ENCODE measurements at places on chromosomes 3 and 15.

DNA sequence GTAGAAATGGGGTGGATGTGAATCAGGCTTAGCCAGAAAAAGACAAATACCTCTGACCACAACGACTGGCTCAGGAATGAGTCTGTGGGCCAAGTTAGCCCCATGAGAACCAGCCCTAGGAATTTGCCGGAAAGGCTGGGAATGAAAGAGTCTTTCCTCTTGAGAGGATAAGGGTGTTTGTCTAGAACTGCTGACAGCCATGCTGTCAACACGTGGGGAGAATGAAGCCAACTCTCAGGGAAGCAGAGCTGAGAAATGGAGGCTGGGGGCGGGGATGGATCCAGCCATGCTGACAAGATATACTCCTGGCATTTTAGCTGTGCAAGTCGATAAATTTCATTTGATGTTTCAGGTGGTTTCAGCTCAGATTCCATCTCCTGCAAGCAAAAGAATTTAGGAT is 10.6 kb upstream of the SLC6A1 start:
- DNase-seq = no peak

- no peak for DNase-seq
Observed at GRCh38 chr15:72195101-72195511, 2.5 kb downstream of the GRAMD2A start.

DNA sequence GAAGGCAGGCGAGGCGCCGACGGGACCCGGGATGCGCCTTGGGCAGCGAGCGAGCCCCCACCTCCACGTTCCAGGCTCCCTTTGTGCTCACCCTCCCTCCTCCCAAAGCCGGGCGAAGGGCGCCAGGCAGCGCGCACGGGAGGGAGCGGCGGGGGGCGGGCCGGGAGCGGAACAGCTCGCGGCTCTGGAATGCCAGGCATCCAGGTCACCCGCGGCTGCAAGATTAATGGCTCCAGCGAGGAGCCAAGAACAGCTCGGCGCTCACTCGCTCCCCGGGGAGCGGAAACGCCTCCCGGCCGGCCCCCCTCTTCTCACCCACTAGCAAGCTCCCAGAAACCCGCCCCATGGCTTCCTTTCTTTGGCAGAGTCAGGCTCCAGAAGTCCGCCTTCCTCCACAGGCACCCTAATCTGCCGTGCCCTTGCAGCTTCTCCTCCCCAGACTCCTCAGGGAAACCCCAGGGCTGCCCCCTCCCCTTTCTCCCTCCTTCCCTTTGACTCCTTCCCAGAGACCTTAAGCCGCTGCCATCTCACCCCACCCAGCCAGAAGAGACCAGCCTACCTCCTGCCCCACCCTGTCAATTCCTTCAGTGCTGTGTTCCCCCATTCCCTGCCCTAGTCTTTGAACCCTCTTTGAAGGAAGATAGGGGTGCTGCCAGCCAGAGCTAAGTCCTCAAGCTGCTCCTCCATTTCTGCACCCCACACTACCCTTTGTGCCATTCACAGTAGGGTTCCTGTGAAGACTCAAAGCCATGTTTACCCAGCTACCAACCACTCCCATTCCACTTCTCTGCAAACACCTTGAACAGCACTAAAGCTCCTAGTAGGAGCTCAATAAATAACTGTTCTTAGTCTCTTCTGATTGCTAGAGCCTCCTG is 9.9 kb downstream of the AMOTL2 start:
- no peak for DNase-seq

DNA sequence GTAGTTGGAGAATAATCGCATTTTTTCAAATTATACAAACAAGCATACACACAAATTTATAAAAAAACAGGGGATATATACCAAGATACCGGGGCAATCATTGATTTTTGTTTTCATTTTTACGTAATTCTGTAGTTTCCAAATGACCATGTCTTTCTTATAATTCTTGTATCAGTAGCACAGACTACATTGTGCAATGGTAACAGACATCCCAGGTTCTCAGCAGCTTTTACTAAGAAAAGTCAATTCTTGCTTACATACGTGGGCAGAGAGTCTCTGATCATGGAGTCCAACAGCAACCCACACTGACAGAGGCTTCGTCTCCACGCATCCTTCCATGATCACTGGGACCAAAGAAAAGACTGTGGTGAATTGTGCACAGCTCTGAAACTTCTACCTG is 441.3 kb downstream of the TBL1XR1 start:
- DNase-seq = no peak

DNA sequence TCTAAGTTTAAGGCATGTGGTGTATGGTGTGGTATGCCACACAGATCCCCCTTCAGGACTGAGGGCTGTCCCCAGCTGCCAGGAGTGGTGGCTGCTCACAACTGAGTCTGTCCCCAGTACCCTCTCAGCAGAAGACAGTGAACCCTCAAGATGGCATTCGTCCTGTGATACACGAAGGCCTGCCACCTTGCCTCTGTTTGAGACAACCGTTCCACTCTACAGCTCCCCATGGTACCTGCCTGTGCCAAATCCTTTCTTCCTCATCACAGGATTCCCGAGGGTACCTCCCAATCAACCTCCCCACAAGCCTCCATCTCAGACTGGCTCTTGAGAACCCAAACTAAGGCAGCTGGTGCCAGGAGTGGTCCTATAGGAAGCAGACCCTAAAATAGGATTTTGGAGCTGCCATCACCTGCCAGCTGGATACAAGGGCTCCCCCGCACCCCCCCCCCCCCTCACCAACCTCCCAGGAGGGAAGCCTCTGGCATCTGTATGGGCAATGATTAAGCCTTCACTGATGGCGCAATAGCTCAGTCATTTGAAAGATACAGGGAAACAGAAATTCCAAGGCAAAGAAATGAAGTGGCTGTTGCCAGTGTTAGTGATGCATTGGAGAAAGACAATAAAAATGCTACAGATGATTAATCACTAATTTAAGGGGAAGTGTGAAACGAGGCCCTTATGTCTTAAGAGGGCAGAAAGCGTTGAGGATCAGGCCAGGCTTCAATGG is 230.0 kb upstream of the LYSMD4 start:
- no peak for DNase-seq

DNA sequence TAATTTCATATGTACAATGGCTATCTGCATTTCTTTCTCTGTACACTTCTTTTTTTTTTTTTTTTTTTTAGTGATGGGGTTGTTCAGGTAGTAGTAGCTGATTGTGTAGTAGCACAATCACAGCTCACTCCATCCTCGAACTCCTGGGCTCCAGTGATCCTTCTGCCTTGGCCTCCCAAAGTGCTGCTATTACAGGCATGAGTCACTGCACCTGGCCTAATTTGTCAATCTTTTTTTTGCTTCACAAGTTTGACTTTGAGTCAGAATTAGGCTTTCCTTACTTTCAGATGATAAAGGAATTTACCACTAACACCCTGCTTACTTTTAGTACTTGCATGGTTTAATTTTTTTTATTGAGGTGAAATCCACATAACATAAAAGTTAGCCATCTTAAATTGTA is 28.0 kb downstream of the MAP1A start:
- no peak for DNase-seq

GRCh38 chr3:155232605-155233004 is 60.9 kb downstream of the STRIT1 start:
- no peak for DNase-seq

- no peak for DNase-seq
Observed at GRCh38 chr15:87154761-87155160, 1075.1 kb downstream of the AGBL1 start.

GRCh38 chr15:51647128-51647562 is 24.6 kb upstream of the DMXL2 start:
- no peak for DNase-seq

DNA sequence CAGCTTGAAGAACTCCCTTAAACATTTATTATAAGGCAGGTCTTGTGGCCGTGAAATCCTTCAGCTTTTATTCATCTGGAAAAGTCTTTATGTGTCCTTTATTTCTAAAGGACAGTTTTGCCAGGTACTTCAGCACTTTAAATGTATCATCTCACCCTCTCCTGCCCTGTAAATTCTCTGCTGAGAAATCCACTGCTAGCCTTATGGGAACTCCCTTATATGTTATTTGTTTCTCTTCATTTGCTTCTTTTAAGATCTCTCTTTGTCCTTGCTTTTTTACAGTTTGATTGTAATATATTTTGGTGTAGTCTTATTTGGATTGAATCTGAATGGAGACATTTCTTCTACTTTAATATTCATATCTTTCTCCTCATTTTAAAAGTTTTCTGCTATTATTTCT is 86.7 kb upstream of the RBMS3 start:
- no peak for DNase-seq

GRCh38 chr3:64026346-64026745 is 3.1 kb upstream of the PSMD6 start:
- DNase-seq = no peak

GRCh38 chr3:53040351-53040820 is 5.5 kb downstream of the SFMBT1 start:
- DNase-seq = no peak

GRCh38 chr15:64693134-64693533 is 82.3 kb downstream of the RBPMS2 start:
- DNase-seq = no peak

- no peak for DNase-seq
Observed at GRCh38 chr3:170689296-170689829, 103.5 kb upstream of the SLC7A14 start.

GRCh38 chr15:55786341-55786740 is 43.4 kb upstream of the PRTG start:
- no peak for DNase-seq

GRCh38 chr3:174784206-174784934 is 74.8 kb upstream of the NAALADL2 start:
- DNase-seq = no peak

- DNase-seq = no peak
Observed at GRCh38 chr3:43913036-43913948, 222.6 kb downstream of the ABHD5 start.

- no peak for DNase-seq
Observed at GRCh38 chr15:72141171-72142084, 23.2 kb downstream of the SENP8 start.

GRCh38 chr3:97884586-97885123 is 62.8 kb downstream of the CRYBG3 start:
- no peak for DNase-seq

All from stimulated activated CD8-positive, alpha-beta memory T cell treated with anti-CD3 and anti-CD28 coated beads, Interleukin-4, amount 100 ng/mL, for 4 hours (primary cell).